ENCODE measurements at places on chromosomes 6 and 20. TPM values are rescaled to one million over a fixed set of nuclear protein-coding genes. Genes with fewer than 3 reads are reported as not detected.

DNA sequence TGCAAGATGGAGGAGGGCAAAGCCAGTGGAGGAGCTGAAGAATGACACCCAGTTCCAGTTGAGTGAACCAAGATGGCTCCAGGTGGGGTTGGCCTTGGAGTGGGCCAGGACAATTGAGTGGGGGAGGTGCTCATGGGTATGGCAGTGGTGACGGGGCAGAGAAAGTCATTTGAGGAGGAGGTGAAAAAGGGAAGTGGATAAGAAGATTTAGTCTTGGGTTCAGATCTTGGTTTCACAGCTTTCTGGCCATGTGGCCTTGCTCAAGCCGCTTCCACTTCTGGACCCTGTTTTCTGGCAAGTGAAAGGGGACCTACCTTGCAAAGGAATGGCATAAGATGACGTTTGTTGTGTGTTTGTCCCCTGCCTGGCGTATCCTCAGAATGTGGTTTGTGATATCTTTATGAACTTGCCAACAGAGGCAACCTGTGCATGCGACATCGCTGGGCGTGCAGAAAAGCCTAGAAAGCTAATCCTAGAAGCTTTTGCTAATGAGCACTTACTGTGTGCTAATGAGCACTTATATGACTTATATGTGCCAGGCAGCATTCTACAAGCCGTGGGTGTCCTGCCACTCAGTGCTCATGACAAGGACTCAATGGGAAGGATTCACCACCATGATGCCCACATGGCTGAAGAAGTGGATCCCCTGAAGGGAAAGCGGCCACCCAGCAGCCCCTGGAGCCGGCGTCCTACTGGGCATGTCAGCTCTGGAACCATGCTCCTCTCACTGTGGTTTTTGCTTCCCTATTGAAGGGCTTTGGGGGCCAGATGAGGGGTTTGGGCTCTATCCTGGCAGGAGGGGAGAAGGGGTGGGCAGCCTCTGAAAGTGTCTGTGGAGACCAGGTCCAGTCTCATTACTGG is 23.6 kb upstream of the STX16 start:
- DNase-seq, result no peak

DNA sequence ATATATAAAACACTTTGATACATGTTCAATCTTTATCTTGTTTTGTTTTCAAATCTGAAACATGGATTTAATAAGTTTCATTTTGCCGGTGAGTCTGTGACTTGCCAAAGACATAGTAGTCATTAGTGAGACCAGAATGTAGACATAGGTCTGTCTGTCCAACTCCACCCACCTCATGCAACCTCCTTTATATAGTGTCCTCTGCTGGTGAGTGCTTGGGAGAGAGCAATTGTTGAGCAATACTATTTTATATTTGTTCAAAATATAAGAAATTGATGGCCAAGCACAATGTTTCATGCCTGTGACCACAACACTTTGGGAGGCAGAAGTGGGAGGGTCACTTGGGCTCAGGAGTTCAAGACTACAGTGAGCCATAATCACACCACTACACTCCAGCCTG is 10.8 kb upstream of the LY86 start:
- DNase-seq, result no peak

The HSPA12B gene
- total RNA-seq, result 14.0 TPM

DNA sequence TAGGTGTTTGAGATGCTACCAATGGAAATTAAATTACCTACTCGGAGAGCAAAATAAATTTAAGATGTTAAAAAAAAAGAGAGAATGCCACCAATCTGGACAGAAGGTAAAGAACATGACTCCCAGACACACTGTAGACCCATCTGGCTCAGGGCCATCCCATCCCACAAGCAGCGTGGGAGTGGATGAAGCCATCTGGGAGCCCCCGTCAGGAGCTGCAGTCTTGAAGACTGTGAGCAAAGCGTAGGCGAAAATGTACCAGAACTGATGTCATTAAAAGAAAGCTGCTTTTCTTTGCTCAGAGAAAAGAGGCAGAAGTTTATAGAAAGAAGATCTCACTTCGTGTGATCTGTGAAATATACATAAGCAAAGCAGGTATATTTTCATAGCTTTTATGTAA is 815.7 kb downstream of the QKI start:
- DNase-seq, result no peak

The PLA2G7 gene
- 2.0 TPM for total RNA-seq

- DNase-seq, result no peak
Measured at GRCh38 chr6:108250240-108250866, 10.5 kb downstream of the SNX3 start.

- no peak for DNase-seq
Measured at GRCh38 chr6:168612586-168612985, 171.6 kb downstream of the SMOC2 start.

DNA sequence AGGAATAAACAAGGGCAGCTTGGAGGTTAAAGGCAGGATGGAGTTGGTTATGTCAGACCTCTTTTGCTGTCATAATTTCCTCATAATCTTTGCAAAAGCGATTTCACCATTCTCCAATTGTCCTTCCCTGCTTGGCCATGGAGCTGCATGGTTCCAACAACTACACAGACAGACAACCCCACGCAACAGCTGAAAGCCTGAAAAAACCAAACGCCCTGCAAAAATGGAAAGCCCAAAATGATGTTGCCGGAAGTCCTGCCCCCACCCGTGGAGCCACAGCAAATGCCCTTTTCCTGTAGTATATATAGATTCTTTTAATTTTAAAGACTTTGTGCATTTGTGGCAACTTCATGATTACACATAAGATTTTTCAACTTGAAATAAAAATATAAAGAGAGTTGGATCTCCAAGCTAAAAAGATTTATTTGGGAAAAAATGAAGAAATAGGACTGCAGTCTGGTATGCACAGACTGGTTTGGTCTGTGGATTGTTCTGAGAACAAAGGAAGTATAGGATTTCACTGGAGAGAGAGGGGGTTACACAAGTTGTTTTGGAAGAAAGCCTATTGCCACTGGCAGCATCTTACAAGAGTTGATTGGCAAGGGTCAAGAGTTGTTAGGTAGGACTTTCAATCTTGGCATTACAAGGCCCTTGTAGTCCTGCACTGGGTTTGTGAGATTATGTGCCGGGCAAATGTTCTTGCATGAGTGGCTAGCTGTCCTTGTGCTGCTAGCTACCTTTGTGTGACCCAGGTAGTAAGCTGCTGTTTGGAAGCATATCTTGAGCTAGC is 190.0 kb downstream of the C6orf118 start:
- no peak for DNase-seq

- DNase-seq, result no peak
Measured at GRCh38 chr20:19620446-19620845, 137.6 kb upstream of the RIN2 start.

GRCh38 chr20:17661121-17661744 is 20.8 kb downstream of the RRBP1 start:
- DNase-seq, result no peak

The XKR7 gene
- total RNA-seq, result not detected

The PEX7 gene
- total RNA-seq, result 6.8 TPM

DNA sequence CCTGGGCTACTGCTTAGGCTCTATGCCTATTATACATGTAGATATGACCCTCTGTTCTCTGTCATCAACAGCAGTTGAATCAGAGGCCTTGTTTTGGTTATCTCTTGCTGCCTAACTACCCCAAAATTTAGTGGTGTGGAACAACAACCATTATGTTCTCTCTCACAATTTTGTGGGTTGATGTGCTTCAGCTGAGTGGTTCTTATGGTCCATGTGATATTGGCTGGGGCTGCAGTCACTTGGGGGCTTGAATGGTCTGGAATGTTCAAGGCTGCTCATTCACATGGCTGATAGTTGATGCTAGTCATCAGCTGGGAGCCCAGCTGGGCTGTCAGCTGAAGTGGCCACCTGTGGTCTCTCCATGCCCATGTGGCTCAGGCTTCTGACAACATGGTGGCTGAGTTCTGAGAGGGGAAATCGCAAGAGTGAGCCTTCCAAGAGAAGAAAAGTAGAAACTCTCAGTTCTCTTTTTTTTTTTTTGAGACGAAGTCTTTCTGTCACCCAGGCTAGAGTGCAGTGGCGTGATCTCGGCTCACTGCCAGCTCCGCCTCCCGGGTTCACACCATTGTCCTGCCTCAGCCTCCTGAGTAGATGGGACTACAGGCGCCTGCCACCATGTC is 47.8 kb downstream of the SHLD1 start:
- DNase-seq, result no peak

GRCh38 chr6:111606620-111607115 is 990 bp upstream of the TRAF3IP2 start:
- DNase-seq, result no peak

The HSPA1B gene
- total RNA-seq, result 286 TPM

The BTN1A1 gene
- total RNA-seq, result not detected

The ENPP4 gene
- total RNA-seq, result 4.6 TPM

GRCh38 chr6:78089531-78089930 is 436.7 kb downstream of the MEI4 start:
- no peak for DNase-seq

GRCh38 chr6:147255948-147256674 is 51.9 kb downstream of the STXBP5 start:
- no peak for DNase-seq

The ANKRD66 gene
- not detected for total RNA-seq

The GTPBP2 gene
- 34.8 TPM for total RNA-seq

GRCh38 chr6:166360243-166361076 is 18.1 kb upstream of the SFT2D1 start:
- no peak for DNase-seq

DNA sequence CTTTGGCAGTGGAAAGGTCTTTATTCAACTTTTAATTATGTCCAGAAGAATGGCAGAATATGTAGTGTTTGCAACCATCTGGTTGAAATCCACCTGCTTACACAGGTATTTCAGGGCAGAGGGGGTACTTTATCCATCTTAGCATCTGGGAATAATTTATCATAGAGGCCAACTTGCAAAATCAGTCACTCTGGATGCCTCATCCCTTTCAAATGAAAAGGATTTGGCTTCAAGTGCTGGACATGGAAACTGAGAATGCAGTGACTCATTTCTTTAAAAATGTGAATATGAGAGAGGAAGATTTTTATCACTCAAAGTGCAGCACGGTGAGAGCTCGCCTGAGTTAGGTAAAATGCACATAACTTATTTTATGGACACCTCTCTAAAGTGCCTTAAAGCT is 758.3 kb downstream of the KIF16B start:
- DNase-seq, result no peak

- no peak for DNase-seq
Measured at GRCh38 chr6:88728756-88729155, 234.7 kb downstream of the RNGTT start.

GRCh38 chr6:112563368-112563767 is 216.2 kb downstream of the RFPL4B start:
- DNase-seq, result no peak

- DNase-seq, result no peak
Measured at GRCh38 chr20:43376831-43377230, 80.9 kb upstream of the SRSF6 start.

The BMP7 gene
- 15.0 TPM for total RNA-seq

DNA sequence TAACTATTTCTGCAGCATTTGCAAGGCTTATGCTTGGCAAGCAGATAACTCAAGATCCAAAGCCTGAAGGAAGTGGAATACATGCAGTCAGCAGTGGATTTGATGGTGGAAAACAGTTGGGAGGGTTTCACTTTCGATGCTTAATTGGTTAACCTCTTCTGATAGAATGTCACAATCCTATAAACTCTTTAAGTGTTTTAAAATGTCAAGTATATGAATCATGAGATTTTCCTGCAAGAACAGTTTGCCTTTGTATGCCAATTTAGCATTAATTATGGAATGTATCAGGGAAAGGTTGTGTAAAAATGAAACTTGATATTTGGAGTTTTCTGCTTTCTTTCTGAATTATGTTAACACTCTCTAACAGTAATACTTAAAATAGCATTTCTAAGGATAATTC is 36.6 kb downstream of the NKX2-4 start:
- no peak for DNase-seq

- no peak for DNase-seq
Measured at GRCh38 chr20:45853484-45853883, 3.7 kb downstream of the ACOT8 start.

GRCh38 chr6:98576791-98577190 is 257.6 kb upstream of the POU3F2 start:
- DNase-seq, result no peak

GRCh38 chr20:45346291-45346718 is 1.9 kb downstream of the SDC4 start:
- no peak for DNase-seq

- no peak for DNase-seq
Measured at GRCh38 chr6:49937811-49938210, 26.2 kb downstream of the DEFB114 start.

DNA sequence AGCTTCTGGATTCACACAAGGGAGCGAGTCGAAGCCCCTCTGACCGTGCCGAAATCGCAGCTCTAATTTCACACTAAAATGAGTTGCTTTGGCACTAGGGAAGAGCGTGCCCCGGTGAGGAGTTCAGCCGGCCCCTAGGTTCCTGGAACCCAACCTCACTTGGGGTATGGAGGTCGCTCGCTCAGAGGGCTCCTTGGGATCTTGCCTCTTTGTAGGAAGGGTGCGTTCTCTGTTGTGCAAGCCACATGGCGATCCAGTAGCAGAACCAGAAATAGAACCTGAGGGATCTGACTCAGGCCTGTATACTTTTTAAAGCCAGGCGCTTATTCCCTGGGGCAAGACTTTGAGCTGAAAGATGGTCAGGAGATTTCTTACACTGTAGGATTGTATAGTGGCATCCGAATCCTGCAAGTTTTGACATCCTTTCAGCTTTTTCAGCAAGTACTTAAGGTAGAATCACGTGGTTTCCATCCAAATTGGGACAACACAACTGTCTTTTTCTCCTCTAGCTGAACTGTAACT is 861 bp upstream of the RALGAPA2 start:
- DNase-seq, result no peak

DNA sequence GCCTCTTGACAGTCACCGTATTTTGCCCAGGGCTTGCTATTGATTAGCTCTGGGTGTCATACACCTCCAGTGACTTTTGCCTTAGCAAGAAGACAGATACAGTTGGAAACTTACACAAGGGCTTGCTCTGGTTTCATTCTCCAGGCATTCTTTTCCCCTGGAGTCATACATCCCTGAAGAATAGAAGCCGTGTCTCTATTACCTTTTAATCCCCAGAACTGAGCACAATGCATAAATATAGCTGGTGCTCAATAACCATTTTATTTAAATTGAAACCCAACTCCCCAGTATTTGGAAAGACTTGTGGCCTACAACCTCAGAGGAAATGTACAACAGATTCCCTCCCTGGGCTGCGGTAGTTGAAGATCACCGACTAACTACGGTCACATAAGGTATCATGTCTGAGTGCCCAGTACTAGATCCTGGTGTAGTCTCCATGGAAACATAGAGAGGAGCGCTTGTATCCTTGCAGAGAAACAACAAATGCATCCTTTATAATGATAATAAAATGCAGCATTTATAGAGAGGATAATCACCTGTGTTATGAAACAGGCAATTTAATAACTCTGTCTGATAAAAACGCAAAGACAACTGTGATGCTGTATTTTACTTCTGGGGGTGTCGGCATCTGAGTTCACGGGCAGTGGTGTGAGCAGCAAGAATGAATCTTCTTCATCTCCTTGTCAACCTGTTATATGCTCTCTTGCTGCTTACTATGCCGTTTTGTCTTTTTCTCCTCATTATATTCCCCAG is 401.2 kb upstream of the AGPAT4 start:
- DNase-seq, result no peak

- no peak for DNase-seq
Measured at GRCh38 chr20:61558726-61559125, 306.7 kb downstream of the CDH4 start.

Data from skin of body (tissue), 3 donors.